ENCODE measurements at places on chromosomes 7 and 10.

DNA sequence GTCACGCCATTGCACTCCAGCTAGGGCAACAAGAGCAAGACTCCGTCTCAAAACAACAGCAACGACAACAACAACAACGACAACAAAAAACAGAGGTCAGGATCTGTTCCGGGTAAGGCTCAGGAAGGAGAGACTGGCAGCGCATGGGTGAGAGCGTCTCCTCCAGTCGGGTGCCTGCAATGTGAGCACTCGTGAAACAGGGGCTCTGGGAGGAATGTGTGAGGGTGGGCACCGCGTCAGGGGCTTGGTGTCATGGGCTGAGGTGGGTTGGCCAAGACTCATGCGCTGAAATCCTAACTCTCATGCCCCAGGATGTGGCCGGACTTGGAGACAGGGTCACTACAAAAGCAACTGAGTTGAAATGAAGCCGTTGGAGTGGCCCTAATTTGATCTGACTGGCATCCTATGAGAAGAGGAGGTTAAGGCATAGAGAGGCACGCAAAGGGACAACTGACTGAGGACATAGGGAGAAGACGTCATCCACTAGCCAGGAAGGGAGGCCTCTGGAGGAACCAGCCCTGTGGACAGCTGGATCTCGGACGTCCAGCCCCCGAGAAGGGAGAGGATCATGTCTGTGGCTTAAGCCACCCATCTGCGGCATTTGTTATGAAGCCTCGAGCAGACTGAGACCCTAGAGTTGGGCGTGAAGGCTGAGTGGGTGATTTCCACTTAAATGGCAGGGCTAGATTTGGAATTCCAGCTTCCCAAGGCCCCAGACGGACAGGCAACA lies 241.5 kb upstream of the PITRM1 start:
- DNase-seq, result no peak

- no peak for DNase-seq
These were observed 135.1 kb upstream of the YAE1 start for GRCh38 chr7:39430909-39431641.

- DNase-seq, result peak; percentile 51
These were observed 247.8 kb downstream of the EBF3 start for GRCh38 chr10:129716211-129716681.

DNA sequence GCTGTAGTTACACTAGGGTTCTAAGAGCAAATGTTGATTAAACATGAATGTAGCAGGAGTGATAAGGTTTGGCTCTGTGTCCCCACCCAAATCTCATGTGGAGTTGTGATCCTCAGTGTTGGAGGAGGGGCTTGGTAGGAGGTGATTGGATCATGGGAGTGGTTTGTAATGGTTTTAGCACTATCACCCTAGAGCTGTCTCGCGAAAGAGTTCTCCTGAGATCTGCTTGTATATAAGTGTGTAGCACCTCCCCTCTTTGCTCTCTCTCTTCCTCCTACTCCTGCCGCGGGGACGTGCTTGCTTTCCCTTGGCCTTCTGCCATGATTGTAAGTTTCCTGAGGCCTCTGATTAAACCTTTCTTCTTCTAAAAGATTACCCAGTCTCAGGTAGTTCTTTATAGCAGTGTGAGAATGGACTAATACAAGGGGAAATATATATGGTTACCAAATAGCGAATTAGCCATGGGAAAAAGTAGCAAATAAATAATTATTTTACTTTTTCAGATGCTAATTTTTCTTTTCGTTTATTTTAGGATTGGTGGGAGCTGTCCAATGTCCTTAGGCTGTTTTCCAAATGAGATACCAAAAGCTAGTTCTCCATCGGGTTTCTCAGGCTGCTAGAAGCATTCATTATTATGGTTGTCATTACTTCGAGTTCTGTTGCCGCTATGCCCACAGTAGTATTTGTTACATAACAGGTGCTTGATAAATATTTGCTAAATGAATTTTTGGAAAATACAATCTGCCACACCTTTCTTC lies 58.7 kb downstream of the PTEN start:
- no peak for DNase-seq

- DNase-seq, result no peak
These were observed 91.0 kb upstream of the FAM20C start for GRCh38 chr7:101146-102046.

DNA sequence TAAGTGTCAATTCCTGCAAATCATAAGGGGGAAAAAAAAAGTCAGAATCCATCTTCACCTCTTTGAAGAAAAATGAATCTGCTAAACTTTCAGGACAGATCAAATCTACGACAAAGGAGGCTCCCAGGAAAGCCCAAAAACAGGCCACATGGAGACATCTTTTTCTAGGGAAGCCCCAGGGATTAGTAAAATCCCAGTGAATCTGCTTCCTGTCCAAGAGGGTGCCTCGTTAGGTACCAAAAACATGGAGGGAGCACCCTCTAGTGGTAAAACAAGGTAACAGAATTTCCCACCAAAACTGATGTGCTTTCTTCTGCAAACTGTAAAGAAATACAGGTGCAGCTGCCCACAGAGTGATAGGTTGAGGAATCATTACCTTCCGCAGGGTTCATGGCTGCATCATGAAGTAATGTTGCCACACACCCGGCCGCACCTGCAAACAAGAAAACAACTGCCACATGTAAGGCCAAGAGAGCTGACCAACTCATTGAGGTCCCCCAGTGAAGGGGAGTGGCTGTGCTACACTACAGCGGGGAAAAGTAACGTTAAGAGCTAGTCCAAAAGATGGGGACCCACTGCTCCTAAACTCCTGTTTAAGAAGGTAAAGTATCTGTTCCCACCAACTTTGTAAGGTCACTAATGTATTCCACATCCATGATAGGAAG lies 7.9 kb downstream of the SLC25A28 start:
- peak; percentile 71 for DNase-seq

DNA sequence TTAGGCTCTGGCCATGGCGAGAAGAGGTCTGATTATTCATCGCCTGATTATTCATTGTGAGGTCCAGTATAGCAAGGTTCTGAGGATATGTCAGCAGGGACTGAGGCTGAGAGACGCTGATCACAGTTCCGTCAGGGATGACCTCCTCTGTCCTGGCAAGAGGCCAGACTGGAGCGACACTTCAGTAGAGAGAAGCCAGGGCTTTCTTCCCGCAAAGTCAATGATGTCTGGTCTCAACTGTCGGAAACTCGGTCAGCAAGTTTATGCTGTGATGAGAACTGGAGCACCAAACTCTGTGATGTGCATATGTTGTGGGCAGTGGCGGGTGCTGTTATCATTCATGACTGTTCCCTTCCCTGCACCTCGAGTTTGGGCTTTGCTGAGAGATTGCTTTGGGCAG lies 29.0 kb upstream of the GNA12 start:
- DNase-seq, result no peak

DNA sequence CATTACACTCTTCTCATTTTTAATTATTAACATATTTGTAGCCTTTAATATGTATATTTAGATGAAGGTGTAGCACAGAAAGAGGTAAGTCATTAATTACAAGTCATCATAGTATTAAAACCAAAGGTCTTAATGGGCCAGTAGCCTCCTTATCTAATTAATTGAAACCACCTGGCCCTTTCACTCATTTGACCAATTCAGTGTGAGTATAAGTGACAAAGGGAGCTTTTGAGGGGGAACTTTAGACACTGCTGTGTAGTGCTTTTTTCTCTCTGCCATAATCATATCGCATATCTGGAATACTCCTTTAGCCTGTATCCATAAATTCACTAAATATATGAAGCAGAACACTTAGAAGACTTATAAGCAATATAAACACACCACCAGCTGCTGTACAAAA lies 562.9 kb upstream of the POT1 start:
- no peak for DNase-seq

Measured in NB4 (cell line).